ENCODE measurements at places on chromosomes 1 and 21.
A peak's percentile ranks its signal among the peaks of the same experiment; 100 is the strongest.

- DNase-seq, result no peak
Observed at GRCh38 chr21:43573921-43574320, 85.4 kb downstream of the HSF2BP start.

- no peak for DNase-seq
Observed at GRCh38 chr1:36776256-36776655, 258.1 kb downstream of the GRIK3 start.

GRCh38 chr1:119713039-119713748 is 1.5 kb downstream of the PHGDH start:
- no peak for DNase-seq

- no peak for DNase-seq
Observed at GRCh38 chr1:194358208-194358581, 1171.8 kb upstream of the B3GALT2 start.

DNA sequence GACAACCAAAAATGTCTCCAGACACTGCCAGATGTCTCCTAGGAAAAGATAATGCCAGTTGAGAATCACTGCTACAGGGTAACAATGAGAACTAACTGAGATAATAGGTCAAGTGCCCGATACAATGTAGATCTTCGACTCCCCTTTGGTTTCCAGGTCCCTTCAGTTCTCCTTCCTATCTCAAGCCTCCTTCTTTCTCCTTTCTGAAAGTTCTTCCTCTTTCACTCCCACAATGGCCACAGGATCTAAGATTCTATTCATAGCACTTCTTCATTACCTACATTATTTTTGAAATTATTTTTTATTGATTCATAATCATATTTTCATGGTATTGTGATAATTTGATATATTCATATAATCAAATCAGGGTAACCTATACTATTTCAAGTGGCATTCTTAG is 6.3 kb downstream of the PFDN2 start:
- DNase-seq, result no peak

- DNase-seq, result no peak
Observed at GRCh38 chr1:85280636-85281035, 4.2 kb upstream of the BCL10 start.

DNA sequence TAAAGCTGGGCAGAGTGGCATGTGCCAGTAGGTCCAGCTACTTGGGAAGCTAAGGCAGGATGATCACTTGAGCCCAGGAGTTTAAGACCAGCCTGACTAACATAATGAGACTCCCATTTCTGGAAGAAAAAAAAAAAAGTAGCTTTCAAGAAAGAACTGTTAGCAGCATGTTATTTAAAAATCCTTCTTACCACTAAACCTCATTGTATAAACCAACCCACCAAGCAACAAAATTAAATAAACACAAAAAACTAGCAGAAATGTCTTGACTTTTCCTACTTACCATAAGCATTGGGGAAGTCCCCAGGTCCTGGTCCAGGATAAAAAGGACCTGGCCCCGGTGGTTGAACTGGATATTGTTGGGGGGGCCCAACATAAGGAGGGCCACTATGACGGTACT is 192.9 kb upstream of the HP1BP3 start:
- DNase-seq, result no peak

DNA sequence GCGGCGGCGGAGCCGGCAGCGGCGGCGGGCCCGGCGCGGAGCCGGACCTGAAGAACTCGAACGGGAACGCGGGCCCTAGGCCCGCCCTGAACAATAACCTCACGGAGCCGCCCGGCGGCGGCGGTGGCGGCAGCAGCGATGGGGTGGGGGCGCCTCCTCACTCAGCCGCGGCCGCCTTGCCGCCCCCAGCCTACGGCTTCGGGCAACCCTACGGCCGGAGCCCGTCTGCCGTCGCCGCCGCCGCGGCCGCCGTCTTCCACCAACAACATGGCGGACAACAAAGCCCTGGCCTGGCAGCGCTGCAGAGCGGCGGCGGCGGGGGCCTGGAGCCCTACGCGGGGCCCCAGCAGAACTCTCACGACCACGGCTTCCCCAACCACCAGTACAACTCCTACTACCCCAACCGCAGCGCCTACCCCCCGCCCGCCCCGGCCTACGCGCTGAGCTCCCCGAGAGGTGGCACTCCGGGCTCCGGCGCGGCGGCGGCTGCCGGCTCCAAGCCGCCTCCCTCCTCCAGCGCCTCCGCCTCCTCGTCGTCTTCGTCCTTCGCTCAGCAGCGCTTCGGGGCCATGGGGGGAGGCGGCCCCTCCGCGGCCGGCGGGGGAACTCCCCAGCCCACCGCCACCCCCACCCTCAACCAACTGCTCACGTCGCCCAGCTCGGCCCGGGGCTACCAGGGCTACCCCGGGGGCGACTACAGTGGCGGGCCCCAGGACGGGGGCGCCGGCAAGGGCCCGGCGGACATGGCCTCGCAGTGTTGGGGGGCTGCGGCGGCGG is 1.0 kb downstream of the ARID1A start:
- DNase-seq, result peak; percentile 53

GRCh38 chr1:53315456-53316423 is 12.1 kb downstream of the LRP8 start:
- no peak for DNase-seq

- DNase-seq, result no peak
Observed at GRCh38 chr21:32367158-32367557, 25.7 kb downstream of the URB1 start.

DNA sequence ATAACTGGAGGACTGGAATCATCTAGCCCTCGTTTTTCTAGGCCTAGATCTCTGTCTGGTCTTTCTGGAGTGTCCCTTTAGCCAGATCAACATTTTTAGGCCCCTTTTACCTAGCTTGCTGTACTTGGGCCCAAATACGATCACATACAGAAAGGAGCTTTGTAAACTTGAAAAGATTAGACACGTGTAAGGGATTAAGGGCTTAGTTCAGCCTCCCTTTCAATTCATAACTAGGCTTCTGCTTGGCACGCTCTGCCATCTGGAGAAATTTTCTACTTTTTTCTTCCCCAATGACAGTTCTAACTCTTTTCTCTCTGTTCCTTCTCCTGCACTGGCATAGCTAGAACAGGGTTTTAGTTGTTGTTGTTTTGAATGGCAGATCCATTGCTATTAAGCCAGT is 153.3 kb upstream of the BEND5 start:
- no peak for DNase-seq

GRCh38 chr1:231170875-231171274 is 9.0 kb downstream of the TRIM67 start:
- no peak for DNase-seq

GRCh38 chr1:115261496-115261895 is 76.6 kb downstream of the NGF start:
- DNase-seq, result no peak

DNA sequence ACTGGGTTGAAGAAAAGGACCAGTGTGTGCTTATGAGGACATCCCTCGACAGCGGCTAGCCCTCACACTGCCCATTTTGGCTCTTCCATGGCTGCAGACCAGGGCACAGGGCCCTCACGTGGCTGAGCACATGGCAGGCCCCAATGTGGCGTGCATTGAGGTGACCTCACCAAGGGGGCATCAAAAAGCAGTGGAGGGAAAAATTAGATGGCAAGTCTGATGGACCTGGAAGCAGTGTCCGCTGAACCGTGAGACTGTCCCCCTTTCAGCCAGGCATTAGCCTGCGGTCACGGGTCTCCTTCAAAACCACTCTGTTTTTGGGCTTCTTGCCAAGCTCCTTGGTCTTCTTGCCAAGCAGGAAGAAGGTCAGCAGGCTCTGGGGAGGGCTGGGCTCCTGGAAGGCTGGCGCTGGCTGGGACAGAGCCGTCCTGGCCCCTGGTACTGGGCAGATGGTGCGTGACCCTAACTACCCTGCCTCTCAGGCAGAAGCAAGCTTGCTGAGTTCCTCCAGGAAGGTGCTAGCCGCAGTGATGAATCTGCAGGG is 30.8 kb downstream of the TRIM67 start:
- no peak for DNase-seq

DNA sequence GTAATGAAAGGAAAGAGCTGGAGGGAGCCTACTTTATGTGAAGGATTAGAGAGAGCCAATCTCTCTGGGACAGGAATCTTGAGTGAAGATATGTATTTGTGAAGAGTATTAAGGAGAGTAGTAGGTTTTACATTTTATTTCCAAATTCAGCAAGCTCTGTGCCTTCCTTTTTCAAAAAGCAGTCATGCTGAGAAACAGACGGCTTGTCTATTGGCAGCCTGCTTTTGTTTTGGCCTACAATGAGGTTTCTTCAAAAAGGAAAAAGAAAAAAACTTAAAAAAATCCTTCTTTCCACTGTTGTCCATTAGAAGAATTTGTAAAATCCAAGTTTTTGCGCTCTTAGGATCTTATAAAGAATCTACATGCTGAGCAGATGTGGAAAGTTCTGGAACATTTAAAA is 103.6 kb upstream of the PTGFR start:
- no peak for DNase-seq

DNA sequence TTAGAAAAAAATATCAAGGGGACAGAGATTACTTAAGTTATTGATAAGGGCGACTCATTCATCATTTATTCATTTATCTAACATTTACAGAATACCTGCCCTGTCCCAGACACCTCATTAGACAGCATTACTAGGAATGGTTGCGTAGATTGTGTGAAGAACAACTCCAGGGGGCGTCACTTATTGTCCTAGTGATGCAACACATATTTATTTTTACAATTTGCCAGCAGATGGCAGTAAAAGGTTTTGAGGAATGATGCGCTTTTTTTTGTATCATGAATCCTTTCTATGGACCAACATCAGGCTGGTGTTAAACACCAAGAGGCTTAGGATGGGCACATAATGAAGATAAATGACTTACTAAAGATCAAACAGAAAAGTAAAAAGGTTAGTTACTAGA is 5.5 kb downstream of the NCAM2 start:
- DNase-seq, result no peak

DNA sequence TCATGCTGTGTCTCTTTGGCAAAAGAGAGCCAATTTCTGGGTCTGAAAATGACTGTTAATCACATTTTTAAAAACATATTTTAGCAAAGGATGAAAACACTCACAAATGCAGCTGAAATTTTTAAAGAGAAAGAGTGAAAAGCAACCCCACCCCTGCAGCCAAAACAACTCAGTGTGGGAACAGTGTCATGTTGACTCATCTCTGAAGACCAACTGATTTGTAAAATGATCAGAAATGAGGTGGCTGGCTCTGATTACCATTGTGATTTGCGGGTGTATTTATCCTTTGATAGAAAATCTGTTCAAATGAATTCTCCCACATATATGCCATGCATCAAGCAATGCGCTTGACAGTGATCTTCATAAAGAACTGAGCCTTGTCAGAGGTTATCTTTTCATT is 287.0 kb upstream of the ESRRG start:
- DNase-seq, result no peak

- DNase-seq, result no peak
Observed at GRCh38 chr21:42016364-42016985, 6.3 kb upstream of the ZBTB21 start.

GRCh38 chr1:160397651-160398050 is 2.7 kb upstream of the VANGL2 start:
- DNase-seq, result no peak

GRCh38 chr1:240803151-240803550 is 191.2 kb upstream of the GREM2 start:
- DNase-seq, result no peak

DNA sequence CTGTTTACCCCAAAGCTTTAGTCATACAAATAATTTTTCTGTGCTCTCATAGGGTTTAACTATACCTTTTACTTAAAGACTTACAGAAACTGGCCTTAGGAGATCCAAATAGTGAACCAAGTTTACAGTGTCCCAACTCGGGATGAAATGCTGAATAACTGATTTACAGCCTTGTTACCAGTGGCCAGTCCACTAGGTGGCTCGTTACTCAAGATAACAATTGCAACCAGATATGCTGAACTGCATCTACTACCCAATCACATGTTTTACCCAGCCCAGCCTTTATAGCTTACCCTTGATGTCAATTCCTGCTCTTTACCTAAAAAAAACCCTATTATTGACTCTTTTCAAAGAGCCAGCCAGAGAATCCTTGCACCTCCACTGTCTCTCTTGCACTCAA is 1148.8 kb upstream of the ADGRL4 start:
- no peak for DNase-seq

GRCh38 chr1:229022595-229023333 is 248.1 kb upstream of the RAB4A start:
- no peak for DNase-seq

DNA sequence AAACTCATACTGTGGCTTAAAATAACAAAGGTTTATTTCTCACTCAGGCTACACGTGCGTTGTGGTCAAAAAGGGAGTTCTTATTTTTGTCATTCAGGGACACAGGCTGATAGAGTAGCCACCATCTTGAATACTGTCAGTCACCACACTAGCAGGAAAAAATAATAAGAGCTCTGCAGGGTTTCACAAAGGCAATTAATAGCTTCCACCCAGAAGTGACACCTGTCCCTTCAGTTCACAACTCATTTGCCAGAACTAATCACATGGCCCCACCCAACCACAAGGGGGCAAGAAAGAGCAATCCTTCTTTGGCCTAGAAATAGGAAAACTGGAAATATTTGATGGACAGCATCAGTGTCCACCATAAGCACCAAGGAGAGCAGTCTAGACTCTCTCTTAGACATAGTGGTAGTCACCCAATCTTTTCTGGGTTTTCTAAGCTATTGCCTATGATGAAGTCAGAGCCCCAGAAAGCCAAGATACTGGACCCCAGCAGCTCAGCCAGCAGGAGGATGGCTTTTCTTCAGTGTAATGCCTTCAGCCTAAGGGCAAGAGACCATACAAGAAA is 8.2 kb downstream of the HAPLN2 start:
- DNase-seq, result no peak

DNA sequence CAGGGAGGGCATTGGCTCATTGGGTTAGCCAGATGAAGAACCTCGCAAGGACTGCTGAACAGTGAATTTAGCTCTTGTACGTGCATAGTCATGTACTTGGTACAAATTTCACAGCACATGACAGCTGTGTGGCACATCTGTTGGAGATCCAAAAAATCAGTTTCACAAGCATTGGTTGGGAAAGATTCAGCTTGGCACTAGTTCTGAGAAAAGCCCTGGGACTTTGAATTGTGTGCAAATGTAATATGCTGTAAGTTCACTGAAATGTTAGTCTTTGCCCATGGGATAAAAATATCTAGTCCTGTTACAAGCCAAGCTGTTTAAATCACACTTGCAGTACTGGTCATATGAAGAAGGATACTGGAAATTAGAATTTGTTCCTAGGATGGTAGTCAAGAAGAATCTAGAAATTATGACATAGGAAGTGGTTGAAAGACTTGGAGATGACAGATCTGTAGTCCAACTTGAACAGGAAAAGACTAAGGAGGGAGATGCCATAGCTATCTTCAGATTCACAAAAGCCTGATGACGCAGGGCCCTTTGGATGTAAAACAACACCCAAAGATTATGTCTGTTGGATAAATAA is 19.2 kb downstream of the LAMC2 start:
- no peak for DNase-seq

DNA sequence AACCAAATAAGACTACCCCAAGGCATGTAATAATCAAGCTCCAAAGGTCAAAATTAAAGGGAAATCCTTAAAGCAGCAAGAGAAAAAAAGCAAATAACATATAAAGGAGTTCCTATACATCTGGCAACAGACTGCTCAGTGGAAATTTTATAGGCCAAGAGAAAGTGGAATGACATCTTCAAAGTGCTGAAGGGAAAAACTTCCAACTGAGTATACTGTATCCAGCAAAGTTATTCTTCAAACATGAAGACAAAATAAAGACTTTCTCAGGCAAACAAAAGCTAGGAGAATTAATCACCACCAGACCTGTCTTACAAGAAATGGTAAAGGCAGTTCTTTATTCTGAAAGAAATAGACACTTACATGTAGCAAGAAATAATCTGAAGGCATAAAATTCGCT is 45.0 kb upstream of the SLC44A5 start:
- no peak for DNase-seq

GRCh38 chr1:212967801-212968200 is 17.5 kb downstream of the VASH2 start:
- no peak for DNase-seq

All from stimulated activated CD4-positive, alpha-beta T cell treated with anti-CD3 and anti-CD28 coated beads, Interleukin-12 subunit alpha, Interleukin-12 subunit beta, amount 100 ng/mL, for 48 hours (primary cell).